ENCODE measurements at places on chromosomes 11 and 22. TPM values are rescaled to one million over a fixed set of nuclear protein-coding genes. Genes with fewer than 3 reads are reported as not detected.

Gene MMP12
- not detected for total RNA-seq

Gene DGCR6
- 1.7 TPM for total RNA-seq

Gene SERHL2
- not detected for total RNA-seq

Gene LINC01488
- total RNA-seq, result not detected

Gene LSP1
- total RNA-seq, result 3.7 TPM

Gene KDM4E
- total RNA-seq, result not detected

Gene CD248
- not detected for total RNA-seq

Gene ALDH3B1
- 37.2 TPM for total RNA-seq

All from MCF 10A (cell line).